ENCODE measurements at places on chromosomes 6 and 20.

- no peak for DNase-seq
Observed at GRCh38 chr6:83592770-83593394, 80.5 kb downstream of the PRSS35 start.

GRCh38 chr6:33630014-33630413, 8.9 kb downstream of the ITPR3 start:
- no peak for DNase-seq

- DNase-seq: no peak
Observed at GRCh38 chr6:2850538-2851113, 9.0 kb upstream of the SERPINB1 start.

DNA sequence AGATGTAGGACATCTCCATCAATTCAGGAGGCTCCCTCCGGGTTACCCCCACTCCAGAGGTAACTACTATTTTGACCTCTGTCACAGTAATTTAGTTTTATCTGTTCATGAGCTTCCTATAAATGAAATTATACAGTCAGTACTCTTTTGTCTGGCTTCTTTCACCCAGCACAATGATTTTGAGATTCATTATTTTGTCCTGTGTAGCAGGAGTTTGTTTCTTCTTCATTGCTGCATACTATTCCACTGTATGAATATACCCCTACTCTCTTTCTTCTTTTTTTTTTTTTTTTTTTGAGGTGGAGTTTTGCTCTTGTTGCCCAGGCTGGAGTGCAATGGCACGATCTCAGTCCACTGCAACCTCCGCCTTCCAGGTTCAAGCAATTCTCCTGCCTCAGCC, 11.8 kb upstream of the AP5S1 start:
- no peak for DNase-seq

DNA sequence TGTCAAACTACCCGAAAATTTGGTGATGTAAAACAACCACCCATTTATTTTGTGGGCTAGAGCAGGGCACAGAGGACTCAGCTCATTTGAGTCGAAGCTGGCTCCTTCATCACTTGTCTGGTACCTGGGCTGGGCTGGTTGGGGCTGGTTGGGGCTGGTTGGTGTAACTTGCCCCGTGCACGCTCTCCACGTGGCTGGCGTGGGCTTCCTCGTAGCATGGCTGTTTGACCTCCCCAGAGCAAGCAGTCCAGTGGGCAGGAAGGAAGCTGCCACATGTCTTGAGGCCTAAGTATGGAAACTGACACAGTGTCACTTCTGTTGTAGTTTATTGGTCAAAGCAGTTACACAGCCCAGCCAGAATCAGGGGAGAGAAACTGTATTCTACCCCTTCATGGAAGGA, 27.1 kb downstream of the BCAS4 start:
- DNase-seq: no peak

- no peak for DNase-seq
Observed at GRCh38 chr6:99016355-99016754, 68.6 kb upstream of the FBXL4 start.

DNA sequence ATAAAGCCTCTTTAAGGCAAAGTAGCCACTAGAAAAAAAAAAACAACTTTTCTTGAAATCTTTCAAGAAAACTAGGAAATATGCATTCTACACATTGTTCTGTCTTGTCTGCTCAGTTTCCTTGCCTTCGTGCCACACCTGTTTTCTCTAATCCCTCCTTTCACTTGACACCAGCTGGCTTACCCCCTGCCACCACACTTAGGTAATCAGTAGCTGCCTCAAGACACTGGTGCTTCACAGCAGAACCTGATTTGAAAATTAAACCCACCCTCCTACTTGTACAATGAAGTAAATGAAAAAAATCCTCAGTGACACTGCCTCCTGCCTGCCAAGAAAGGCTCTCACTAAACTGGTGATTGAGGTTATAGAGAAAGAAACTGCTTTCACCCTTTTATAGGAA, 45.8 kb upstream of the SCML4 start:
- DNase-seq: no peak

- DNase-seq: no peak
Observed at GRCh38 chr6:134607411-134607810, 289.5 kb upstream of the SGK1 start.

DNA sequence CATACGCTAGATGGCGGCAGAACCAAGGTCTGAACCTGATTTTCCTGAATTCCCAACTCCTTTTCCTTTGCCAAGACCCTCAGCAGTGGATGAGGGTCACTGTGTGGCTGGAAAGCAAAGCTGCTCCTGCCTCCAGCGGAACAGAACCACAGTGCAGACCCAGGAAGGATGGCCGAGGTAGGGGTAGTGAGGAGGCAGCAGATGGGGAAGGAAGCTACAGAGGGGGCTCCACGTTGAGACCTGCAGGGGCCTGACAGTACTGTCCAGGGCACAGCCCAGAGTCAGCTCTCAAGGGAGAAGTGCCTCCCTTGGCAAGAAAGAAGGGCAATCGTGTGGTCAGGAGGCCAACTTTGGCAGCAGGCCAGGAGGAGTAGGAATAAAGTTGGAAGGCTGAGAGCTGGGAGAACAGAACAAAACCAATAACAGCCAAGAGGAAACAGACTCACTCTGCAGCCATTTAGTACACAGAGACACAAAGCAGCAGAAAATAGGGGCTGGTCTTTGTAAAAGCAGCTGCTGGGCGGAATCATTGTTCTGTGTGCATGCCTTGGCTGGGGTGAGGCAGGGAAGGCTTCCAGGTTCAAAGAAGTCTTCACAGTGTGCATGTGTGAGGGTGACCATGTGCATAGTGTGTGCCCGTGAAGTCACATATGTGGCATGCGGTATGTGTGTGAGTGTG, 3.1 kb downstream of the GABRR2 start:
- no peak for DNase-seq

DNA sequence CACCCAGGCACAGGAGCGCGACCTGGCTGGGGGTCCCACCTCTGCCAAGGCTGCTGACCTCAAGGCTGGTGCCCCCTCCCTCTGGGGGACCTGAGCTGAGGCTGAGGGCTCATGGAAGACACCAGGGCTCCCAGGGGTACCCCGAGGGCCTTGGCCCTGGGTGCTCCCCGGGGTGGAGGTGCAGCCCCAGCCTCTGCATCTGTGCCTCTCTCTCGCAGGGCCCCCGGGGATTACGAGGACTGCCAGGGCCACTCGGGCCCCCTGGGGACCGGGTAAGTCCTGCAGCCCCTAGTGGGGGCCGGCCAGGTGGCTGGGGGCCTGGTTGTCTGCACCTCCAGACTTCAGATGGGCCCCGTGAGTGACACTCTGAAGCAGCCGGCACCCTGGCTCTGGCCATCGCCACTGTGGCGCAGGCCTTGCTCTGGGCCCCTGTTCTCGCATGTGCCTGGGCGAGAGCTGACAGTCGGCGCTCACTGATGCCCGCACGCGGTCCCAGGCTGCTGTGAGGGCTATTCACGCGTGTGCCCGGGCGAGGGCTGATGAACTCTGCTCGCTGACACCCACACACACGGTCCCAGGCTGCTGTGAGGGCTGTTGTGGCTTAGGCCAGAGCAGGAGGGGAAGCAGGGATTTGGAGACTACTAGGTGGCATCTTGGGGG, 9.3 kb downstream of the COL9A3 start:
- no peak for DNase-seq

DNA sequence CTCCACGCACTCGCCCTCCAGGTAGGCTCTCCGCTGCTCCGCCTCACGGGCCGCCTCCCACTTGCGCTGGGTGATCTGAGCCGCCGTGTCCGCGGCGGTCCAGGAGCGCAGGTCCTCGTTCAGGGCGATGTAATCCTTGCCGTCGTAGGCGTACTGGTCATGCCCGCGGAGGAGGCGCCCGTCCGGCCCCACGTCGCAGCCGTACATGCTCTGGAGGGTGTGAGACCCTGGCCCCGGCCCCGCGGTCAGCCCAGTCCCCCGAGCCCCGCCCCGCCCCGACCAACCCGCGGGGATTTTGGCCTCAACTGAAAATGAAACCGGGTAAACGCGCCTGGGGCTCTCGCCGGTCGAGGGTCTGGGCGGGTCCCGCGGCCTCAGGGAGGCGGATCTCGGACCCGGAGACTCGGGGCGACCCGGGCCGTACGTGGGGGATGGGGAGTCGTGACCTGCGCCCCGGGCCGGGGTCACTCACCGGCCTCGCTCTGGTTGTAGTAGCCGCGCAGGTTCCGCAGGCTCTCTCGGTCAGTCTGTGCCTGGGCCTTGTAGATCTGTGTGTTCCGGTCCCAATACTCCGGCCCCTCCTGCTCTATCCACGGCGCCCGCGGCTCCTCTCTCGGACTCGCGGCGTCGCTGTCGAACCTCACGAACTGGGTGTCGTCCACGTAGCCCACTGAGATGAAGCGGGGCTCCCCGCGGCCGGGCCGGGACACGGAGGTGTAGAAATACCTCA, 598 bp downstream of the HLA-B start:
- no peak for DNase-seq

- DNase-seq: no peak
Observed at GRCh38 chr20:38135271-38135650, 29.8 kb downstream of the TGM2 start.

GRCh38 chr6:168126566-168127383, 47.8 kb upstream of the FRMD1 start:
- no peak for DNase-seq

DNA sequence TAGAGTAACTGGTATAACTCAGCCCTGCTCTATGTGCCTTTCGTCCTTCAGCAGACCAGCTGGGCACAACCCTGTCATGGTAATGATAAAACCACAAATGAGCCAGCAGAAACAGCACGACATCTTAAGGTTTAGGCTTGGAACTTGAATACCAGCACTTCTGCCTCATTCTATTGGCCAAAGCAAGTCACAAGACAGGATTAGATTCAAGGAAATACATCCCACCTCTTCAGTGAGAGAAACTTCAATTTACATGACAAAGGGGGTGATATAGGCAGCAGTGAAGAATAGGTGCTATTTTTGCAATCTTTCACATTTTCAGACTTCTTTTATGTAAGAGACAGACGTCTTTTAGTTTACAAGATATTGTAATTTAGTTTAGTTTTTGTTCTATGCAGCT, 69.8 kb upstream of the SLC35F1 start:
- no peak for DNase-seq

DNA sequence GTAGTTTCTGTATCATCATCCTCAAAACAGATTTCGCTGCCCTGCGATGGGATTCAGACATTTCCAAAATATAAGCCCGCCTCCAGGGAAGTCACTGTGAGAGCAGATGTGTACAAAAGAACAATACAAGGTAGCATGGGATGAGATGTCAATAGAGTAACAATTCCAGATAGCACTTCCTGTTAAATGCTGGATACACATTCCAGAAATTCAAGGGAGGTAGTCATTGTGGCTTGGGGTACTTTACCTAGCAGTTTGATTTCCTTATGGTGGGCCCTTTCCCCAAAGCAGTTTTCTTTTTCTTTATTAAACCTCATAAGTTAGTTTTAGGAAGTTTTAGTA, 2.5 kb downstream of the RNF217 start:
- no peak for DNase-seq

- no peak for DNase-seq
Observed at GRCh38 chr6:35259948-35260590, 534 bp downstream of the ZNF76 start.

DNA sequence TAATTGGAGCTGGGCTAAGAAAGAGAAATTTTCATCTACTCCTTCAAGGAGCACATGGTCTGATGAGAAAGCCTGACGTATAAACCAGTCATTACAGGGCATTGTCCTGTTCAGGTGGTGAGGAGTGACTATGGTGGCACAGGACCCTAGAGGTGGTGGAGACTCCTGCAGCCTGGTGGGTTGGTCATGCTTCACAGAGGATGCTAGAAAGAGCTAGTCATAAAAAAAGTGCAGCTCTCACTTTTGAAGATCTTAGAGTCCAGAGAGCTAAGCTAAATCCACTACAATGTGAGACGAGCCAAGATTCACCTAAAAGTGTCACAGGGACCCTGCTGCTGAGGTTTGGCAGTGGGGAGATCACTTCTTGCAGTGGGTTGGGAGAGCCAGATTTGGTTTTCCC, 9.8 kb upstream of the ZNF831 start:
- no peak for DNase-seq

DNA sequence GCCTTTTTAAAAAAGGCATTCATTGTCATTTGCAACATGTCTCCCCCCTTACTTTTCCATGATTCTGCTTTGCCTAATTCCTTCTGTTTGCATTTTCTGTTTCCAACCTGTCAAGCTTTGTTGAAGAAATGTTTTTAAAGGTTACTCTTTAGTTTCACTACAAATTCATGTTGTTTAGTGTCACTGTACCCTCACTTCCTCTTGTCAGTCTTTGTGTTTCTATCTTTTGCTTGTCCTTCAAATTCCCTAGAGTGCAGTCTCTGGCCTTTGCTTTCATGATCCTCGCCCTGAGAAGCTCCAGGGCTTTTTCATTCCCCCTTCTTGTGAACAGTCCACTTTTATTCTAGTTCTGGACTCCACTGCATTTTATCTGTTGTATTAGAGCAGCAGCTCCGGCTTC, 90.6 kb downstream of the MAP3K4 start:
- no peak for DNase-seq

DNA sequence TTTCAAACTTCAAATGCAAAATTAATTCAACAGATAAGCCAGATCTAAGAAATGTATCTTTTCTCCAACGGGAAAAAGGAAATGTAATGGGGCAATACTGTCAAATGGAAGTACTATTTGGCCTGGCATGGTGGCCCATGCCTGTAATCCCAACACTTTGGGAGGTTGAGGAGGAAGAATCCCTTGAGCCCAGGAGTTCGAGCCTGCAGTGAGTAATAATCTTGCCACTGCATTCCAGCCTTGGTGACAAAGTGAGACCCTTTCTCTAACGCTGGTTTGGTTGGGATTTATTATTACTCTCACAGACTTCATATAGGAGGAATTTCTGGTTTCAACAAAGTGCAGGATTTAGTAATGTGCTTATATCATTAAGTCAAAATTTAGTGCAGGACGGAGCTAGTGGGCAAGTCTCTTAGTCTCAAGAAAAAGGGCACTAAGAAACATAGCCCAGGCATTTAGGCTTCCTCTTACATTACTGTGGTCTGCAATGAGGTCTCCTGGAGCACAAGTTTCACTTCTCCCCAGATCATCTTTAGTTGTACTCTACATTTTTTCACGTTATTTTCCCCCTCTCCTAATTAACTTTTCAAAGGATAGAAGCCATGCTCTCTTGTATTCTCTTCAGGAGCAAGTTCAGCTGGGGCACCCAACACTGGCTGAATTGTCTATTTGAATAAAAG, 23.1 kb downstream of the TRIM27 start:
- no peak for DNase-seq

DNA sequence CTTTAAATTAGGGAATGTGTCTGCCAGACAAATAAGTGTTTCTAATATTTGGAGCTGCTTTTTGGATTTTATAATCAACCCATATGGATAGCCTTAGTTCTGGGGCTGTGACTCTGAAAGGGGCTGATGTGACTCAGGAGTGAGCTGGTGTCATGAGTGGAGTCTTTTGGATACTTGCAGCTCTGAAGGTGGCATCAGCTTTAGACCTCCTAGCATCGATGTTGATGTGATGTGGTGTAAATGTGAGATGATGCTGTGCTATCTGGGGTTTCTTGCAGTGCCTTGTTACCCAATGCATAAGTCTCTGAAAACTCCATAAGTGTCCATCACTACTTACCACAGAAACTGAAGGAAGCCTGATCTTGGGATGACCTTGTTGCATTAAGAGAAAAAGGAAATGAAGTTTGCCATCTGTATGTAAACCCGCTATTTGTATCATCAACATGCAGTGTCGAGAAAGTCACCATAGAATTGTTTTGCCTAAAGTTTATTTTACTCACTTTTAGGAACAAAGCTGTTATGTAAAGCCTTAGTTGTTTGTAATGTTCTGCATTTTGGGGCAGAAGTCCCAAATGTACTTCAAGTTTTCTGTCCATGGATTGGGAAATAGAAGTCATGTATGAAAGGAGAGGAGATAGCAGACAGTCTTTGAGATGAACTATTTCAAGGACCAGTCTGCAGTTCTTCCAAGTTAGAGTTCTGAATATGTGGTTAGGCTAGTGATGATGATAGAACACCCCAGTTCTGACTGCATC, 8.0 kb downstream of the FOXO3 start:
- DNase-seq: no peak

- DNase-seq: no peak
Observed at GRCh38 chr6:131163886-131164285, 28.6 kb downstream of the AKAP7 start.
